Activated CD8-positive, alpha-beta T cell treated with anti-CD3 and anti-CD28 coated beads, Interleukin-2, amount 10 ng/mL, durations not matched to agents 7 days and 5 days (primary cell): ENCODE measurements at places on chromosomes 3 and 15. TPM values are rescaled to one million over a fixed set of nuclear protein-coding genes. Genes with fewer than 3 reads are reported as not detected.

GRCh38 chr3:48564022-48564421 lies 441 bp upstream of the UCN2 start:
- DNase-seq, result peak; percentile 46

DNA sequence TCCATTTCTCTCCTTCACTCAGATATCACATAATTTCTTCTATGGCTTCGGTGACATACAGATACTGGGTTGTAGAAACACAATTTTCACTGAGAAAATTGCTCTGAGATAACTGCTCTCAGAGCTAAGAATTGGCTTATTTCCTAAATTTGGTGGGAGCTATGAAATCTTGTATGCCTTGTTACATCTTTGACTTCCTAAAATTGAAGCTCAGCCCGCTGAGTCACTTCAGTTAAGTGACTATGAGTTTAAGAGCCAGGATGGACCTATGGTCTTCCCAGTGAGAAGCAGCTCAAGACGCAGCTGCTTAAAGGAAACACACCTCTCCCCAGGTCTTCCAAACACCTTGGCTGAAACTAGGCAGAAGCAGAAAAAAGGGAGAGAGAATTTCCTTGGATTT lies 56.4 kb downstream of the EFHB start:
- no peak for DNase-seq

DNA sequence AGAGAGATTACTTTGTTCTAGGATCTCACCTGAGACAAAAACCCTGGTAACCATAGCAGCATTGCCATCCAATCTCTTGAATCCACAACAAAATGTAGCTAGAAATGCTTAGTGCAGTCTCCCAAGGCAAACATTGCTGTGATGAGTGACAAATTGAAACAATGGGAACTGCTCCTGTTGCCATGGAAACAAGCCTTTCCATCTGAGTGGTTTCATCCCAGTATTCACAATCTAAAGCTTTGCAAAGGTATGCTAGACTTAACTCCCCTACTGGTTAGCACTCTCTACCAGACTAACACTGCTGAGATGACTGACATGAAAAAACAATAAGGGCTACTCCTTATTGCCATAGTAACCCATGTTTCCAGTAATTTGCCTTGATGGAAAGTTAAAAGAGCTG lies 172.6 kb upstream of the CNTN3 start:
- DNase-seq, result no peak

GRCh38 chr15:64521726-64522164 lies 61.4 kb downstream of the ZNF609 start:
- DNase-seq, result no peak

- no peak for DNase-seq
Observed at GRCh38 chr3:25690768-25691533, 26.2 kb upstream of the TOP2B start.

- no peak for DNase-seq
Observed at GRCh38 chr3:189286916-189287315, 115.1 kb downstream of the TPRG1 start.

DNA sequence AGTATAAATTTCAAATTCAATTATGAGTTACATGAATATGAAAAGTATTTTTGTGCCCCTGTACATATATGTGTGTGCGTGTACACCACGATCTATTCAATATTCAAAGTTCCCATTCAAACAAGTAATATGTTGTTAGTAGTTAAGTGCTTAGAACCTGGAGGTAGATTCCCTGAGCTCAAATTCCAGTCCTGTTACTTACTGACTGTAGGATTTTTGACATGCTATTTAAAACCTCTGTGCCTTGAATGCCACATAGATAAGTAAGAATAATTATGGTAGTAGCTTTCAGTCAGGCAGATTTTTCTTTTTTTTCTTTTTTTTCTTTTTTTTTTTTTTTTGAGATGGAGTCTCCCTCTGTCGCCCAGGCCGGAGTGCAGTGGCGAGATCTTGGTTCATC lies 53.3 kb upstream of the CMSS1 start:
- DNase-seq, result no peak

Gene ZBTB11
- total RNA-seq, result 30.7 TPM

Gene CP
- not detected for total RNA-seq

Gene PLXNA1
- 2.4 TPM for total RNA-seq

Gene IGF2BP2
- 0.32 TPM for total RNA-seq

Gene ZNF860
- not detected for total RNA-seq

Gene ZKSCAN7
- 2.9 TPM for total RNA-seq

Gene TMED3
- total RNA-seq, result 38.9 TPM

Gene MAP1A
- 5.6 TPM for total RNA-seq

Gene A4GNT
- not detected for total RNA-seq
